ENCODE measurements at places on chromosomes 4 and X.

DNA sequence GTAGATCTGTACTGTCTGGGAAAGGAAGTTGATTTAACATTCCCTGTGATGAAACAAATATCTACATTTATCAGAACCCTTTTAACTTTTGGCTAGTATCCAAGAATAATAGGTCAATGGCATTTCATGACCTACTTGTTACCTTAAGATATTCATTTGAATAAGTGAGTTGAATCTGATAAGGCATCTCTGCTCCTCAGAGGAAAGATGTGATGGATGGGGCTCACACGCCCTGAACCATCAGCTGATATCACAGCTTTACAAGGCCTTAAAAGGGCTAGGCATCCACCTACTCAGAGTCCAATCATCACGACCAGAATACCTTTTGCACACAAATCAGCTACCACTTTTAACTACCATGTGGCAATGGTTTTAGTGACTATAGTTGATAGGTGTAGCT is 90.2 kb upstream of the PDLIM3 start:
- DNase-seq: no peak

- DNase-seq: no peak
Measured at GRCh38 chr4:11069581-11070211, 359.0 kb downstream of the HS3ST1 start.

DNA sequence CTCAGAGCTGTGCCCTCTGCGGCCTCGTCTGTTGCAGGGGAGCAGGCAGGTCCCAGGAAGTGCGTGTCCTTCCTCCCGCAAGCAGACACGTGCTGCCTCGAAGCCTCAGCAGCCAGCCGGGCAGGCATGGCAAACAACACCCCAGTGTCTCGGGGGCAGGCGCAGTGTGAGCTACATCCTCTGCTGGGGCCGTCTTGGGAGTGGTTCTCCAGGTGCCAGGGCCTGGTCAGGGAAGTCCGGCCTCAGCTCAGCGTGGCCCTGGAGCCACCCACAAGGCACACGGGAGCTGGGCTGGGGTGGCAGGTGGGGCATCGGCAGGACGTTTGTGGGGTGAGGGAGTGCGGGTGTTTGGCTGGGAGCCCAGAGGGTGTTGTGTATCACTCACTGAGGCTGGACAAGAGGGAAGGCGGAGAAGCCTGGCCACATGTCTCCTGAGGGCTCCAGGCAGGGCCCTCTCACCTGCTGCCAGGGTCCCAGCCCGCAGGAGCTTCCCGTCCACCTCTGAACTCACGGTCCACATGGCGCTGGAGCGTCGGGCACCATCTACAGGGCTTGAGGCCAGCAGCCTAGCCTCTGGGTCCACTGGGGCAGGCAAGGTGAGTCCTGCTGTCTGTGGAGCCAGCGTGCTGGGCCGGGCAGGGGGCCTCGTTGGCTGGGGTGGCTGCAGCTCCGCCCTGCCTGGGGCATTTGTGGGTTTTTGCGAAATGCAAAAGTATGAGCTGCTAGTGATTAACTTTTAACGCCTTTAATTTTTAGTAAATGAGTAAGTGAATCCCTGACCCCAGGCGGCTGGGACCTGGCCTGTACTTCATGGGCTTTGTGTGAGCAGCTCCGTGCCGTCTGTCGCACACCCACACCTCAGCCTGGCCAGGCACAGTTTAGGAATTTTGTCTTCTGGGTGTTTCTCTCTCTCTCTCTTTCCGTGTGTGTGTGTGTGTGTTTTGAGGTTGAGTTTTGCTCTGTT is 17.3 kb upstream of the UVSSA start:
- no peak for DNase-seq

- DNase-seq: peak; percentile 22
Measured at GRCh38 chr4:30724247-30724646, 4.1 kb downstream of the PCDH7 start.

- no peak for DNase-seq
Measured at GRCh38 chr4:170003071-170004070, 22.8 kb downstream of the MFAP3L start.

DNA sequence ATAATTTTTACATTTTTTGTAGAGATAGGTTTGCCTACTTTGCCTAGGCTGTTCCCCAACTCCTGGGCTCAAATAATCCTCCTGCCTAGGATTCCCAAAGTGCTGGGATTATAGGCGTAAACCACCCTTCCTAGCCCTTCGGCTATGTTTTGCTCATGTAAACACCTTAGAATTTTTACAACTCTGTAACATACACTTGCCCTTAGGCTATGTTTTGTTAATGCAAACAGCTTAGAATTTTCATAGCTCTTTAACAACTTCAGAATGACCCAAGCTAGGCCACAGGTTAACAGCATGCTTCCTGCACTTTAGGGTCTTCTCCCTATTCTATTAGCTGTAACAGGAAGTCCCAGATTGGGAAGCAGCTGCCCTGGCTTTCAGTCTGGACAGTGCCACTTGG is 24.2 kb downstream of the KLHL15 start:
- no peak for DNase-seq

DNA sequence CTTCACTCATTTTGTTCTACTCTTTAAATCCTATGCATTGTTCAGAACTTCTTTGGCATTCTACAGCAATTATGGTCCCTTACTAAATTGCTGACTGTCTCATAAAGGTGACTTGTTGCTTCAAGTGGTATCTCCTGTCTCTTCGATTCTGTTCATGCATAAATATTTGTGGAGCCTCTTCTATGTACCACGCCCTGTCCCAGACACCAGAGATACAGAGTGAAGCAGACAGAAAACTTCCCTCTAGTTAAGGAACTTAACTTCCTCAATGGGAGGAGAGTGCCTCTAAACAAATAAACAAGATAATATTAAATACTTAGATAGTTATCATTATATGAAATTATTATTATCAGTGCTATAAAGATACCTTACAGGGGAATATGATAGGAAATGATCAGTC is 235.7 kb downstream of the FRAS1 start:
- no peak for DNase-seq

GRCh38 chr4:136749989-136750388 is 782.3 kb downstream of the PCDH18 start:
- DNase-seq: no peak

GRCh38 chrX:1427756-1428155 is 25.0 kb downstream of the ASMTL start:
- no peak for DNase-seq

DNA sequence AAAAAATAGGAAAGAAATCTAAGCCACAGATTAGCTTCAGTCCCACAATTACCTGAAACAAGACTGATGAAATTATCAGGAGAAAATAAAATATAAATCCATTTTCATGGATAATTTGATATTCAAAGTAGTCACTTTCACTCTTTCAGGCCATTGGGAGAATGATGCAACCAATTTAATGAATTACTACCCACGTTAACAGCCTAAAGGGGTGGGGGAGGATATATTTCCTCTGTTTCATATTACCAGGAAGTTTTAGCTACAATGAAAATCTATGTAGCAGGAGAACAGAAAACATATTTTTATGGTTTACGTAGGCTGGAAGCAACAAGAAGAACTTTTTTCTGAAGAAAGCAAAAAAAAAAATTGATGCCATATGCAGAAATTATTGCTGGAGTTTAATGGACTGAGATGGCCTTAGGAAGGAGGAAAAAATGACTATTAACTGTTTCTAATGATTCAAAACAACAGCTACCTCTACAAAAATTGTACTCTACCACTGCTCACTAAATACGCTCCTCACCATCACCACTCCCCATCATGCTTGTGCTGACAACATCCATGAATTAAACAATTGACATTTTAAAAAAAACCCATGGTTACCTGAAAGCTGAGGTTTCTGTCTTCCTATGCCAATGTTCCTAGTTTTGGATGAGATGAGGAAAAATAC is 100.9 kb downstream of the CXXC4 start:
- no peak for DNase-seq

- DNase-seq: no peak
Measured at GRCh38 chrX:19609541-19609940, 94.2 kb upstream of the MAP3K15 start.

GRCh38 chr4:119210775-119211174 is 1.7 kb upstream of the USP53 start:
- DNase-seq: no peak

- DNase-seq: no peak
Measured at GRCh38 chrX:55028611-55029010, 2.2 kb downstream of the ALAS2 start.

GRCh38 chr4:39390603-39391002 is 16.1 kb upstream of the KLB start:
- no peak for DNase-seq

DNA sequence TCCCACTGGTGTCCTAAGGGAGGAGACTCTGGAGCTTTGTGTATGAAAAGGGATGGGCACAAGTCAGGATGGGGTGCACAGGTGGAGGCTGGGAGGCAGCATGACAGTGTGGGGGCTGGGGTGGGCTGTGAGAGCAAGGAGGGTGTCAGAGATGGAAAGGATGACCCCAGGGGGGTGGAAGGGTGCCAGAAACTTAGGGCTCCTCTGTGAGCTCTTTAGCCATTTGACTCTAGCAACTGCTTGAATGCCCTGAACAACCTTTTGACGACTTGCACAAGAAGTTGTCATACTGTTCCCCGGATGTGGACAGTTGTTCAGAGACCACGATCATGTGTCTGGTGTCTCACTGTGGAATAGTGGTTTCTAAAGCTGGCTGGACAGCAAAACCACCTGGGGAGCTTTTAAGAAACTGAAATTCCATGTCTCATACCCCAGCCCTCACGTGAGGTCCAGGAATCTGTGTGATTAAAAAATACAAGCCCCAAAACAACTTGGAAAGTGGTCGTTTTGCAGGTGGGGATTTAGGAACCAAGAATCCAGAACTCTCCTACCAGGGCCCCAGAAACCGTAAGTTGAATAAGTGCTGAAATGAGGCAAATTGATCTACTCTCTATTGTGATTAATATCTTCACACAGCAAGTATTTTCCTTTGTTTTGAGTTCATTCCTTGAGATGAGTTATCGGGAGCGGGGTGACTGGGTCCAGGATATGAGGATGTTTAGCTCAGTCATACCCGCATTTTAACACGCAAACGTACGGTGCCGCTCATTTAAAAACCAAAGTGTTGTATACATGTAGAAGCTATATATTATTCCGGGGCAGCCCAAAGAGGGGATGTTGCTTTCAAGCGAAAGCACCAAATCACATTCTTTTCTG is 3.4 kb downstream of the RHOH start:
- DNase-seq: no peak

DNA sequence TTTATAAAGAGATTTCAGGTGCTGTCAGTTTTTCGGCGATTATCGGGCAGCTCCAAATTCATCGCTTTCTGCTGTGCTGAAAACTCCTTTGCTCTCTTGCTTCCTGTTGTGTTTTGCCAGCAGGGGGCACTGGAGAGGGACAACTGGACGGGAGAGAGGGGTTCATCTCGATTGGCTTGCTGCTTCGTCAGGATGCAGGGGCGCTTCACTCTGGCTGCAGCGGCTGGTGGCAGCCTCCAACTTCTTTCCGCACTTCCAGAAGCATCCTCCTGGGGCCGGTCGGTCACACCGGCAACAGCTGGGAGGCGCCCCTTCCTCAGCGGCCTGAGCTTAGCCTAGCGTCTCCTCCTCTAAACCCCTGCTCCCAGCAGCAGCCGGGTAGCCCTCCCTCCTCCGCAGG is 29.5 kb downstream of the MSL3 start:
- peak; percentile 61 for DNase-seq

DNA sequence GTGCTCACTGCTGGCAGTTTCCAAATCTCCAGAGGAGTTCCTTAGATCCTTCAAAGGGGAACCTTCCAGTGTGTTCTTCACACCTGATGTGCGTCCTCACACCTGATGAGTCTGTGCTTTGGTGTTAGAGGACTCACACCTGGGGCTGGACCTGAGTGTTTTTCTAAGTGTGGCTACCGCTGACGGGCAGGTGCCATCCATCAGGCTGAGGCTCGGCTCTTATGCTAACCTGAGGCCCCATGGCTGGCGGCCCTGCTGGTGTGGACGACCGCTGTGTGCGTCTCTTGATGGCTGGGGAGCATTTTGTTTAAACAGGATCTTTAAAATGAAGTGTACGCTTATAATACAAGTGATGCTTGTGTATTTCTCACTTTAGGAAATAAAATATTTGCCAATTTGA is 28.4 kb downstream of the PCGF3 start:
- no peak for DNase-seq

DNA sequence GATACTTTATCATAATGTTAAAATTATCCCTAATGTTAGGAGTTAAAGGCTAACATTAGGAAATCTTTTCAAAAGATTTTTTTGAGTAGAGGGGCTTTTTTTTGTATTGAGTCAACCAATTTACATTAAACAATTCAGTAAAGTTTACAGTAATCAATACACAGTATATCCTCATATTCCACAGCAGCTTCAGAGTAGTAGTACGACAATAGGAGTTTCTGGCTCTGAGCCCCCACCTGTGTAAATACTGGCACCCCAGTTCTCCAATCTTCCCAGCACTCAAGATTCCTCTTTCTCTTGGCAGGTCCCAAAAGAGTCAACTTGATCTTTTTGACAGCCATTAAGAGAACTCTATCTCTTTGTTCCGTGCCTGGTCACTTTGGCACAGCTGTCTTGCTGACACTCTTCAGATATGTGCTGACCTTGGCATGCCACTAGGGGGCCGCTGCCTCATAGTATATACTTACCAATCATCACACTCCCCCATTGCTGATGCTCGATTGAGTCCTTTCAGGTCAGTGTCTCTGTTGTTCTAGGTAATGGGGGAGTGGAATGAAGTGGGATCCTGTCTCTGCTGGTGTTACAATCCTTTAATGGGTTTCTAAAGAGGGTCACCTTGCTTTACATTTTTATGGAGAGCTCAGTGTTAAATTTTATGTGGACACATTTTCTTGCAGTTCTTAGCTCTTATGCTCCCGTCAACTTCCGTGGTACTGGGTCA is 19.5 kb upstream of the CCNI start:
- DNase-seq: peak; percentile 74

DNA sequence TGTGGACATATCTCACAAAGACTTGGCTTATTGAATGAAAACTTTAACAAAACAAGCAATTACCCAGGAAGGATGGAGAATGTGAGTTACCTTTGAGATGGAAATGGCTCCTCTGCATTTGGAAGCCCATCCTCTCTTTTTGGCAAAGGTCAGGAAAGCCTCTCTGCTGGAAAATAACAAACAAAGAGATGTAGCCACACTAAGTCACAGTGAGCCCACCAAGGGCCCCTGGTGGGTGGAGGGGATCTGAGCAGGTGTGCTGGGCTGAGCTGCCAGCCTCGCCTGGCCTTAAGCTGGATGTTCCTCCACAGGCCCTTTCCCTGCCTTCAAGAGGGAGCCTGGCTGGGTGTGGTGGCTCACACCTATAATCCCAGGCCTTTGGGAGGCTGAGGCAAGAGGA is 269.2 kb downstream of the HNRNPD start:
- no peak for DNase-seq

GRCh38 chr4:7392438-7393421 is 42.0 kb downstream of the PSAPL1 start:
- DNase-seq: peak; percentile 77

- no peak for DNase-seq
Measured at GRCh38 chr4:107497054-107497453, 223.0 kb downstream of the PAPSS1 start.

DNA sequence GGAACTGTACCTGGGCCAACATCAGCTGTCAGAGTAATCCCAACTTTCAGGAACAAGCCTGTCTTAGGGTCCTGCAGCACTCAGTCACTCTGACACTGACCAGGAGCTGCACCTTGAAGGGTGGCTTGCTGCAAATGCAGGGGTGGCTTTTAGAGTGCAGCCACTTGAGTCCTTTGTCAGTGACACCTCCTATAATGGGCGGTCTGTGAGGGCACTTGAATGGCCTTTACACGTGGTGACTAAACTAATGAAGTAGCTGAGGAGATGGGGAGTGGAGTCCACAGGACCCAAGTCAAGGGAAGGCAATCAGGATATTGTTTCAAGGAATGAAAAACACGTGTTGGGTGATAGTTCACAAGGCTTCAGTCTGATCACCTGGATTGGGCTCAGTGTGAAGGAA is 11.1 kb upstream of the LNX1 start:
- no peak for DNase-seq

- peak; percentile 4 for DNase-seq
Measured at GRCh38 chr4:635851-636627, 10.7 kb downstream of the PDE6B start.
